ENCODE measurements at places on chromosomes 2 and 18.

DNA sequence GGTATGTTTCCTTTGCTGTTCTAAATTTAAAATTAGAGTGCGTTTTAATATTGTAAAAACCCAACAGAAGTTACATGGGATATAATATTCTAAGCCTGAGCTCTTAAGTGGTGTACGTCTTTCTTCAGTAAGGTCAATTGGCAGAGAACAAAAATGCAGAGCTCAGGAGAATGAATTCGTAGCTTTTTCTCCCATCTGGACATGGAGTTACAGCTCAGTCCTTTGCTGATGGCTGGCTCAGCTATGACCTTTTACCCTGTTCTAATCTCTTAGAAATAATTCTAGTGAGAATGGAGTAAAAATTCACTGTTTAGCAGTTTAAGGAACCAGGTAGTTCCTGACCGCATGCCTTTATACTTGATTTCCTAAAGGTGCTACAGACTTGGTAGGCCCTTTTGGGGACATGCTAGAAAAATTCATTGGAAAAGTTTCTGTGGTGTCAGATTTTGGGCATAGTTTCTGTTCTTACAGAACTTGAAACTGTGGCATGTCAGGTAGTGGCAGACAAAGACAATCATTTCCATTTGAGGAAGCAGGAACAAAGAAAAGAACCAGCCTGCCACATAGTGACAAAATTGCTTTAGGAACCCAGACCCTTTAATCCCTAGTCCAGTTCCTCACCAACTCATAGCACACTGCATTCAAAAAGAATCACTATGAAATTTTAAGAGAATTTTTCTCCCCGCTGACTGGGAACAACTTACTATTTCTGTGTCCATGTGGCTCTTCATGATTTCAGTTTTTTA, 566.8 kb upstream of the ZNF804A start:
- DNase-seq = no peak

- no peak for DNase-seq
Measured at GRCh38 chr2:38037757-38038621, 38.0 kb downstream of the CYP1B1 start.

GRCh38 chr2:108169982-108170625, 69.7 kb upstream of the SULT1C3 start:
- no peak for DNase-seq

DNA sequence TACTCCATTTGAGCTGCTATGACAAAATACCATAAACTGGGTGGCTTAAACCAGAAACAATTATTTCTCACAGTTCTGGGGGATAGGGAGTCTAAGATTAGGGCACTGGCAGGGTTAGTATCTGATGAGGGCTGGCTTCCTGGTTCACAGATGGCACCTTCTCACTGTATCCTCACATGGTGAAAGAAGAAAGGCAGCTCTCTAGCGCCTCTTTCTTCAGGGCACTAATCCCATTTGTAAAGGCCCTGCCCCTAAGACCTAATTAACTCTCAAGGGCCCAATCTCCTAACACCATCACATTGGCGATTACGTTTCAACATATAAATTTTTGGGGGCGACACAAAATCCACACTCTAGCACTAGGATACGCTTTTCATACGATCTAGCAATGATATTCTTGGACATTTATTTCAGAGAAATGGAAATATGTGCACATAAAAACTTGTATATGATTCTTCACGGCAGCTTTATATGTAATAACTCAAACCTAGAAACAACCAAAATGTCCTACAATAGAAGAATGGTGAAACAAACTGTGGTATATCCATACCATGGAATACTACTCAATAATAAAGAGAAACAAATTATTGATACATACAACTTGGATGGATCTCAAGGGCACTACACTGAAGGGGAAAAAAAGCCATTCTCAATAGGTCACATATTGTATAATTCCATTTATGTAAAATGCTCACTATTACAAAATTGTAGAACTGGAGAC, 111.0 kb downstream of the BCL2L11 start:
- DNase-seq = no peak

GRCh38 chr2:217803653-217803960, 199.2 kb downstream of the TNS1 start:
- no peak for DNase-seq

GRCh38 chr2:99261242-99261641, 5.8 kb upstream of the LYG2 start:
- DNase-seq = no peak

GRCh38 chr18:12296087-12296403, 12.0 kb upstream of the TUBB6 start:
- no peak for DNase-seq

DNA sequence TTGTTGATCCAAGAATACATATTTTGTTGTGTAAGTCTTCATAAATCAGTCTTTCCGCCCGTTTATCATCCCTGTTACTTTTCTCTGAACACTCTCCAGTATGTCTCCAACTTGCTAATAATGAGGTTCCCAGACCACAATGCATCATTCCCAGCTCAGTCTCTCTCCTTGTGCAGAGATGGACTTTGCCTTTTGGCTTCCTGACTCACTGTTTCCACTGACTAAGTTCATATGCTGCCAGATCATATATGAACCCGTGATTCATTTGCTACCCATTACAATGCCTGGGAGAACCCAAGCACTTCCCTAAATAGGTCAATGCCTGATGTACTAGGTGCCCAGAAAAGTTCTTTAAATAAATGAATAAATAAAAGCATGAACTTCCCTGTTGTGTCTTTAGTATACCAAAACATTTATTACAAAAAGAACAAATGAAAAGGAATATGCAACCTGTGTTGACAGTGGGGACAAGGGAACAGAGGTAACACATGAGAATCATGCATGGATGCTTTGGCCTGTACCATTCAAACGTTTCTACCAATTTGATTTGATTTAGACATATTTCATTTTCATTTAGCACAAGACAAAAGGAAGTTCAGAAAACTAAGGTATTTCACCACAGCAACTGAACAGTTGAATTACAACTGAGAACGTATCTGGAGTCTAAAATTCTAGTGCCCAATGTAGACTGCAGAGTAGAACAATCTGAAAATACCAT, 215.4 kb upstream of the HNRNPA3 start:
- DNase-seq = no peak

- no peak for DNase-seq
Measured at GRCh38 chr2:61950571-61951315, 45.3 kb downstream of the COMMD1 start.

Data from stimulated activated CD4-positive, alpha-beta T cell treated with anti-CD3 and anti-CD28 coated beads, Interleukin-15, amount 100 ng/mL, for 1 hour (primary cell).